ENCODE measurements at places on chromosomes 3 and 15.

DNA sequence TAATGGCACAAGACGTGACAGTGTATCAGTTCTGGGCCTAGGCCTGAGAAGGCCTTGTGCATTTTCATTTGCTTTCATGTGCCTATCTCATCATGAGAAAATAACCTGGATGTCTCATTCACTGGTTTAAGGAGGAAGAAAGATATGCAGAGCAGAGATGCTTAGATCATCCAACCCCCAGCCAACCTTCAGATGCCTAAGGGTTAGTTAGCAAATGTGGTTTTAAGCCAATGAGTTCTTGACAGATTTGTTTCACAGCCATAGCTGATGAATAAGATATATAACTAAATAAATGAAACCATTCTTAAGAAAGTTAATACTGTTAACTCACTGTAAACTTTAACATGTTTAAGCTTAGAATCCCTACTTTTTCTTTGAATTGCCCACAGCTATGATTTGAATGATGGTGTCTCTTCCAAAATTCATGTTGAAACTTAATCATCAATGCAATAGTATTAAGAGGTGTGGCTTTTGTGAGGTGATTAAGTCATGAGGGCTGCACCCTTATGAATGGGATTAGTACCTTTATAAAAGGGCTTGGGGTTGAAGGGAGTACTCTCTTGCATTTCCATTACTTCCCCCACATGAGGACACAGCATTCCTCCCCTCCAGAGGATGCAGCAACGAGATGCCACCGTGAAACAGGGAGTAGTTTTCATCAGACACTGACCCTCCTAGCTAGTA, 324.6 kb upstream of the TBC1D5 start:
- DNase-seq: no peak

DNA sequence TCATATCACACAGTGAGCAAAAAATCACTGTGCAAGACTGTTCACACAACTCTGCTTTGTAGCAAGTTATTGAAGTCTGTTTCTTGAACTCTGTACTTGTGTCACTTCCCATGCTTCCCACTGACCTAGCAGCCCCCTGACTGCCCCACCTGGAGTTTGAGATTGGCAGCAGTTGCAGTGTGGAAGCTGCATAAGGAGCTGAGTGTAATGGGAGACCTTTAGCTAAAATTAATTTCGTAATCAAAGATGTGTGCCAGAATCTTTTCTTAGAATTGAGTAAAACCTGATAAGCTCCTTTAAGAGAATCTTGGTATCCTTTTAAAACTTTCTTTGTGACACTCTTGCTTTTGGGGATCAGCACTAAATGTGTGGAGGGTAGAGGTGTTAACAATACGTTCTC, 42.8 kb downstream of the NKIRAS1 start:
- no peak for DNase-seq

DNA sequence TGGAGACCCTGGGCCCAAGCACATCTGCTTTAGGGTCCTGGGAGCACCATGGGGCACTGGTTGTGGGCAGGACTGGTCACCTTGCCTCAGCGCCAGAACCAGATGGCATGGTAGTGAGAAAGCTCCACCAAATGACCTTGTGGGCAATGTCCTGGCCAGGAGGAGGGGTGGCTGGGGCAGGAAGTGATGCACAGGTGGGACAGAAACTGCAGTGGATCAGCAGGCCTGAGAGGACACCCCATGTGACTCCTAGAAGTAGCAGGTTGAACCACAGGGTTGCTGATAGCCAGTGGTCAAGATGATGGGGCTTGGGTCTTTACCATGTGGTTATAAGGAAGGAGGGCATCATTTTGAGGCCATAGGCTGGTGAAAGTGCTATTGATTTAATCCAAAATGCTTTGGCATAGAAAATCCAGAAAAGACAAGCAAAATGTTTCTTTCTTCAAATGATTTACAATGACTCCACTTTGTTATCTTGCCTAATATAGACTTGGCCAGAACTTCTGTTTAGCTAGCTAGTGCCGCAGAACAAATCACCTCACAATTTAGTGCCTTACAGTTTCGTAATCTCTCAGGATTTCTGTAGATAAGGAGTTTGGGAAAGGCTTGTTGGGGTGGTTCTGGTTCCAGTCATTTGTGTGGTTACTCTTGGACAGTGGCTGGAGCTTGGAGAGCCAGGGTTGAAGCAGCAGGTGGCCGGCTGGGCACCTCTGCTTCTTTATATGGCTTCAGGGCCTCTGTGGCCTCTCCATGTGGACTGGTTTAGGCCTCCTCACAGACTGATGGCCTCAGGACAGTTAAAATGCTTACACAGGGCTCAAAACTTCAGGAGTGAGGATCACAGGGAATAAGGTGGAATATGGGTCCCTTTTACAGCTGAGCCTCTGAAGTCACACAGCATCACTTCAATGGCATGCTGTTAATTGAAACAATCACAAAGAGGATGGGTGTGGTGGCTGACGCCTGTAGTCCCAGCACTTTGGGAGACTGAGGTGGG, 27.5 kb downstream of the TMEM158 start:
- no peak for DNase-seq

GRCh38 chr3:45807133-45807532, 10.8 kb upstream of the SLC6A20 start:
- no peak for DNase-seq

- DNase-seq: no peak
Observed at GRCh38 chr3:55588146-55588765, 101.2 kb upstream of the WNT5A start.

- DNase-seq: no peak
Observed at GRCh38 chr3:127408022-127408683, 120.3 kb upstream of the PRR20G start.

DNA sequence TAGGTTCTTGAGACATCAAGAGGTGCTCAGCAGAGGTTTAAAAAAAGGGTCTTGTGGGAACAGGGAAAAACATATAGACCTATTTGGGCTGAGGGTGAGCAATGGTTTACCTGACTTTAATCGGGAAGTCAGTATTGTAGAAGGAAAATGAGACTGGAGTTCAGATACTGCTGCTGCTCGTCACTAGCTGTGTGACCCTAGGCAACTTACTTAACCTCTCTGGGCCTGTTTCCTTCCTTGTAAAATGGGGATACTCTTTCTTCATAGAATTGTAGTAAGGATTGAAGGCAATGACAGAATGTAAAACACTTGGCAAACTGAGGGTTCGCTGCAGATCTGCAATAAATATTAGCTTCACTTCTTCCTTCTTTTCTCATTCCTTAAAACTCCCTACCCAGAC, 327.5 kb upstream of the PROK2 start:
- no peak for DNase-seq

GRCh38 chr3:183008303-183008702, 28.0 kb upstream of the DCUN1D1 start:
- no peak for DNase-seq

- DNase-seq: no peak
Observed at GRCh38 chr3:53836084-53836872, 9.9 kb downstream of the CHDH start.

DNA sequence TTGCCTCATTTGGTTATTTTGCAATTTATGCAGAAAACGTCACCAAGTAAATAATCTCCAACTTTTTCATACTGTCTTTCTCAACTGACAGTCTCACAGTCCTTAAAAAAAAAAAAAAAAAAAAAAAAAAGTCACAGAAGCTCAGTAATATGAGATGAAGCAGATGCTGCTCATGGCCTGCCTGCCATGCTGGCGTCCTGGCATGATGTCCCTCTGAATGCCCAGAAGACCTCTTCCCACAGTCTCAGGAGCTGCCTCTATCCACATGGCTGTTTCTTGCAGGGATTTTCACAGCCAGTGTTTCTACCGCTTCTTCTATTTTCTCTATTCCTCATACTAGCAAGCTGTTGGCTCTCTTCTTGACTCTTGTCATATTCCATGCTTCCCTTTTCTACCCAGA, 87.7 kb downstream of the TGFBR2 start:
- DNase-seq: no peak

GRCh38 chr3:51727500-51727899, 20.6 kb downstream of the GRM2 start:
- DNase-seq: no peak

DNA sequence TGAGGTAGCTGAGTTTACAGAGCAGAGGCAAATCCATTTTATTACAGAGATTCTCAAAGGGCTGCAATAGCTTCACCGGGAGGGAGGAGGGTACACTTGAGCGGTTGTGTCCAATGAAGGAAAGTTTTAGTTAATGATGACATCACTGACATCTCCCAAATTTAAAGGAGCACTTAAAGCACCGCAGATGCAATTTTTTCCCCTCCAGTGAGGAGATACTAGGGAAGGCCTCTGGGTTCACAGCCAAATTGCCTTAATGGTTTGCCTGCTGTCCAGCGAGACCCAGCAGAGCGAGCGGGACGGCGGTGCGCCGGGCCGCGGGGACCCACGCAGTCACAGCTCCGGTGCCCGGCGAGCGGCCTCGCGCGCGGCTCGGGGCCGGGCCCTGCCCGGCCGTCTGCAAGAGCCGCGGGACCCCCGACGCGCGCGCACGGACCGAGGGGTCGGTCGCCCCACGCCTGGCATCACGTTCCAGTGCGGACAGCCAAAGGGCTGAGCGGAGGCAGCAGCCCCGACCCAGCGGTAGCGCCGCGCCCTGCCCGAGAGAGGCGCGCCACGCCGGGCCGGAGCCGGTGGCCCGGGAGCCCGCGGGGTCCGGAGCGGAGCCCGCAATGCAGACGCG, 160.5 kb upstream of the CHRNA7 start:
- no peak for DNase-seq

- DNase-seq: no peak
Observed at GRCh38 chr15:50017522-50017921, 101.5 kb downstream of the ATP8B4 start.

DNA sequence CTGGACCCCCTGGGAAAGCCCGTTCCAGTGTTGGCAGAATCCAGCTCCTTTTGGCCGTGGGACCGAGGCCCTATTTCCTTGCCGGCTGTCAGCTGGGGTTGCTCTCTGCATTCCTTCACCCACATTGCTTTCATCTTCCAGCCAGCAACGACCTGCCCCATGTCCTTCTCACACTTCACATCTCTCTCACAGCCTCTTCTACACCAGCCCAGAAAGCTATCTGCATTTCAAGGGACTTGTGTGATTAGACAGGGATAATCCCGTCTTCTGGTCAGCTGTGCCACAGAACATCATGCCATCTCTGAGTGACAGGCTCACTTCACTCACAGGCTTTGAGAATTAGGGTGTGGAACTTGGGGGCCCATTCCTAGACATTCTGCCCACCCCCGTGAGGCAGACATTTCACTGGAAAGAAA, 16.4 kb downstream of the EFCC1 start:
- DNase-seq: no peak

DNA sequence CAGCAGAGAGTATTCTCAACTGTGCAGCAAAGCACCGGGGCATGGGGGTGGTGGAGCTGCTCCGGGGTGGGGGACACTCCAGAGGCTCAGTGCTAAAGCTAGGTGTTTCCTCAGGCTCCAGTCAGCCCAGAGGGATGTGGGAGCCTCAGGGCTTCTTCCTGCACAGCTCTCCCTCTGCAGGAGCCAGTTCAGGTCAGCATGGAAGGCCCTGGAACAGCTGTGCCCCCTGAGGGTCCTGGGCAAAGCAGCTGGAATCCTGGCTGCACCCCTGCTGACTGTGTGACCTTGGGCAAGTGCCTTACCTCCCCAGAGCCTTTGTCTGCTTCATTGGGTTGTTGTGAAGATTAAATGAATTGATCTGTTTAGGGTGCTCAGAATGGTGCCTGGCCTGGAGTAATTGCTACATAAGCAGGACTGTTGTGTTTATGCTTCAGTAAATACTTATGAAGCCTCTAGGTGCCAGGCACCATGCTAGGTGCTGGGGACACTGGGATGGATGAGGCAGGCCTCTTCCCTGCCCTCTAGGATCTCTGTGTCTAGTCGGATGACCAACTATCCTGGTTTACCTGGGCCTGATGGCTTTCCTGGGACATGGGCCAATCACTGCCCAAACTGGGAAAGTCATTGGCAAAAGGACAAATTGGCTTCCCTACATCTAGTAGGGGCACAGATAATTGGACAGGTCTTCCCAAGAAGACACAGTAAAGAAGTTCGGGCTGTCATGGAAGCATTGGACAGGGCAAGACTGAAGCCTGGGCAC, 64.2 kb upstream of the LCTL start:
- DNase-seq: no peak

- DNase-seq: no peak
Observed at GRCh38 chr3:52032702-52033408, 23.5 kb downstream of the DUSP7 start.

- DNase-seq: no peak
Observed at GRCh38 chr3:20326541-20326940, 140.5 kb upstream of the SGO1 start.

GRCh38 chr3:144332868-144333267, 361.2 kb downstream of the DIPK2A start:
- no peak for DNase-seq

DNA sequence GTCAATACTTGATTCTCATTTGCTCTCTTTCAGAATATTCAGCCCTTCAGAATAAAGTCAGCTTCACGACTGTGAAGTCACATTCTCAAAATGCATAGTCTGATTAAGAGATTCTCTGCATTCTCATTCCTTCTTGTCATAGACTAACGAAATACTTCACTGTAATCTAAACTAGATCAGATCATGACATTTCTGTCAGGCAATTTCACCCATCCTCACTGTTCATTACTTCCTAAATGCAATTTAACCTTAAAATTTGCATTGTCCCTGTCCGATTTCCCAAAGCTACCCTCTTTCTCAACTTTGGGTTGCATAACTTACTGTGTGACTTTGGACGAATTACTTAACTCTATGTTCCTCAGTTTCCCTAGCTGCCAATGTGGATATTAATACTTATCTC, 6.2 kb downstream of the RPL22L1 start:
- no peak for DNase-seq

- DNase-seq: no peak
Observed at GRCh38 chr3:194097141-194097882, 38.6 kb upstream of the HES1 start.

- DNase-seq: no peak
Observed at GRCh38 chr3:140129768-140130284, 194.8 kb downstream of the CLSTN2 start.

DNA sequence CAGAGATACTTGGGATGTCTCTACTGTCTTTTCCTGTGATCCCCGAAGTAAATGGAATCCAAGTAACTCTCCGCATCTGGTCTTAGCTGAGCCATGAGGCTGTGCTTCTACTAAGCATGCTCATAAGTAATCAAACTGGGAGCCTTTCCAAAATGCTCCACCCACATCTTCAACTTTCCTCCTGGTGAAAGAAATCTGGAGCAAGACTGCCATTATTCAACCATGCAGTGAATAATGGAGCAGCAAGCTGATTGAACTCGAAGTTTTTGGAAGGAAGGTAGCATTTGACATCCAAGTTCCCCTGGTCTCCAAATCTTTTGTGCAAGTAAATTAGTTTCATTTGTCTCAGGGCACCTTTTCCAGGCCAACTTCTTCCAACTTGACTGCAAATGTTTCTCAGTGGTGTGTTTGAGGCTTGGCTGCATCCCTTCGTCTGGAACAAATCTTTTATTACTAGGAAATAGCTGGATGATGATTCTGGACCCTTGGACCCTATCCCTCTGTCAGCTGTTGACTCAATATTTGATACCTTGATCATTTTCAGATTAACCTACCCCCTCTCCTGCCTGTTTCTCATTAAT, 19.4 kb downstream of the GXYLT2 start:
- DNase-seq: no peak

- DNase-seq: no peak
Observed at GRCh38 chr15:76987896-76988860, 6.7 kb upstream of the PSTPIP1 start.

- DNase-seq: no peak
Observed at GRCh38 chr3:65914032-65914739, 124.5 kb downstream of the MAGI1 start.
